HS-5 (cell line): ENCODE measurements at places on chromosomes 16 and 17.

DNA sequence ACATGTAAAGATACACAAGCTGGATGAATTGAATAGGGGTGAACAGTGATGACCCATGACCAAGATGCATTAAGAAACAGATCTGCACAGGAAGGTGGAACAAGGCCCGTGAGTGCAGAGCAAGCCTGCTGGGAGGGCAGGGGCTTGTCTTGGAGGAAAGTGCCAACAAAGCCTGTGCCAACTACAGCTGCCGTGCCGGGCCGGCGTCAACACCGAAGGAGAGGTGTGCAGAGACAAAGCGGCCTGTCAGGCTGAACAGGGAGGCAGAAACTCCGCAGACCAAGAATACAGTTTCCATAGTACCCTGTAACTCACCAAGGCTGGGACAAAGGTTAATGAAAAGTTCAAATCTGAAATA lies 46.7 kb downstream of the ANKRD11 start:
- no peak for DNase-seq

DNA sequence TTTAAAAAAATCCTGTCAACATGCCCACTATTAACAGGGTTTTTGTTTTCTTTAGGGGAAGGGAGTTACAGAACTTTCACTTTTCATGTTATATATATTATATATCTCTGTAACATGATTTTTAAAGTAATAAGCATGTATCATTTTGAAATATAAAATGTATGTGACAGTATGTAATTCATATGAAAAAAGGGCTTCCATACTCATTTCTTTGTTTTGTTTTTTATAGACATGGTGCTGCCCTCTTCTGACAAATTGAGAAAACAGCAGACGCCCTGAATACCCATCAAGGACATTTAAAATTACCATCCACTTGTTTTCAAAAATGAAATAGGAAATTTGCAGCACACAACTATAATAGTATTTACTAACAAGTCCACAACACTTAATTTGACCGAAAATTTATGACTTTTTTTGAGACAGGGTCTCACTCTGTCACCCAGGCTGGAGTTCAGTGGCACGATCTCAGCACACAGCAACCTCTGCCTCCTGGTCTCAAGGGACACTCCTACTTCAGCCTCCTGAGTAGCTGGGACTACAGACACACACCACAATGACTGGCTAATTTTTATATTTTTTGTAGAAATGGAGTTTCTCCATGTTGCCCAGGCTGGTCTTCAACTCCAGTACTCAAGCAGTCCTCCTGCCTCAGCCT lies 30.4 kb downstream of the CFDP1 start:
- DNase-seq = peak; percentile 38

DNA sequence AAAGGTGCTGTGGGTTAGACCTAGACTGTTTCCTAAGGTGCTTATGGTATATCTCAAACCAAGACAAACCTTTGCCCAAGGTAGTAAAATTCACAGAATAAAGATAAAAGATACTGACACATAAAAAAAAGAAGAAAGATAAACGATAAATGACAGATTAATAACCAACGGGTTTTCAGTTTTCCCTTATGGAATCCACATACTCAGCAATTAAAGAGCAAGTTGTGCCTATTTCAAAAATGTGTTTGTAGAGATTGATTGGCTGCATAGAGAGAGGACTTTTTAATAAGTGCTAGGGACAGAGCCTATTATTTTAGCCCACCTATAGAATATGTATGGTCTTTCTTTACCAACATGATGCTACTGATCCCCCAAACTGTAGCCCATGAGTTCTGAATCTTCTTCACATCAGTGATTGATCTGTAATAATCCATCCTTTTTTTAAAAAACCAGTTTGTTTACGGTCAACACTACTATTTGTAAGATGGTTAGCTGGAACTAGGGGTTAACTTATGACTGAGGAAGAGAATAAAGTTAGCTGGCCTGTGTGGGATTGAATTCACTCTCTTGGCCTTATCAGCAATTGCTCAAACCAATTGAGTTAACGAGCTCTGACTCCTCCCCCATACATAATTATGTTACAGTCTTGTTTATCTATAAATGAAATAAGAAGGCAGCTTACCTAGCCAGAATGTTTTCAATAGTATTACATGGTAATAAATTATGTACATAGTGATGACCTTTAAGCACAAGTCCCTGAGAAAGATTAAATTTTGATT lies 53.8 kb downstream of the SNX11 start:
- no peak for DNase-seq

GRCh38 chr16:5056352-5056751 lies 9.4 kb downstream of the C16orf89 start:
- DNase-seq = no peak

GRCh38 chr16:7350806-7351205 lies 18.2 kb downstream of the RBFOX1 start:
- DNase-seq = no peak

GRCh38 chr17:80381416-80381923 lies 33.5 kb upstream of the ENDOV start:
- no peak for DNase-seq

DNA sequence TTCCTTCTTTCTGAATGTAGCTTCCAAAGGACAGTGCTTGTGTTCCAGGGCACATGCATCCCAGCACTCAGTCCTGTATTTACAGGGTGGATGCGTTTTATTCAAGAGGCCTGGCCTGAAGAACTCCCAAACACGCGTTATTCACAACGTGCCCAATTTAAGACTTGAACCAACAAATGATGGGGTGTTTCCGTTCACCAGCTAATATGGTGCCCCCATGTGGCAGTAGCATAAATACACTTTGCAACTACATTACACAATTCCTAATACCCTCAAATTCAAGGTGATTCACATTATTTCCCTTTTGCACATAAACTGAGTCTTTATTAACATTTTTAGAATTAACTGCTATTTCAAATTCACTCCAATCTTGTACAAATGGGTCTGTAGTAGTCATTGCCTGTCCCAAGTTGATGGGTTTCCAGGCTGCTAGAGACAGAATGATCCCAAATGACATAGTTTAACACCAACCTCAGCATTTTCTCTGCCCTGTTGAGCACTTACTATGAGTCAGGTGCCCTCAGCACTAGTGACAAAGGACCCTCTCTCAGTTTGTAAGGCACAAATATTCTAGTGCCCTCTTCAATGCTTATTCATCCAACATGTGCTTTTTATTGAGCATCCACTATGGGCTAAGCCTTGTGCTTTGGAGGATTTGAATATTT lies 26.9 kb downstream of the HSD17B2 start:
- DNase-seq = no peak

GRCh38 chr16:79950932-79951719 lies 350.6 kb upstream of the MAF start:
- DNase-seq = no peak

- no peak for DNase-seq
These were observed at the start of gene EME2 for GRCh38 chr16:1772362-1772907. EME2 (plus strand) TSS chr16:1772810; CDS start chr16:1773228, 418 bp downstream.

DNA sequence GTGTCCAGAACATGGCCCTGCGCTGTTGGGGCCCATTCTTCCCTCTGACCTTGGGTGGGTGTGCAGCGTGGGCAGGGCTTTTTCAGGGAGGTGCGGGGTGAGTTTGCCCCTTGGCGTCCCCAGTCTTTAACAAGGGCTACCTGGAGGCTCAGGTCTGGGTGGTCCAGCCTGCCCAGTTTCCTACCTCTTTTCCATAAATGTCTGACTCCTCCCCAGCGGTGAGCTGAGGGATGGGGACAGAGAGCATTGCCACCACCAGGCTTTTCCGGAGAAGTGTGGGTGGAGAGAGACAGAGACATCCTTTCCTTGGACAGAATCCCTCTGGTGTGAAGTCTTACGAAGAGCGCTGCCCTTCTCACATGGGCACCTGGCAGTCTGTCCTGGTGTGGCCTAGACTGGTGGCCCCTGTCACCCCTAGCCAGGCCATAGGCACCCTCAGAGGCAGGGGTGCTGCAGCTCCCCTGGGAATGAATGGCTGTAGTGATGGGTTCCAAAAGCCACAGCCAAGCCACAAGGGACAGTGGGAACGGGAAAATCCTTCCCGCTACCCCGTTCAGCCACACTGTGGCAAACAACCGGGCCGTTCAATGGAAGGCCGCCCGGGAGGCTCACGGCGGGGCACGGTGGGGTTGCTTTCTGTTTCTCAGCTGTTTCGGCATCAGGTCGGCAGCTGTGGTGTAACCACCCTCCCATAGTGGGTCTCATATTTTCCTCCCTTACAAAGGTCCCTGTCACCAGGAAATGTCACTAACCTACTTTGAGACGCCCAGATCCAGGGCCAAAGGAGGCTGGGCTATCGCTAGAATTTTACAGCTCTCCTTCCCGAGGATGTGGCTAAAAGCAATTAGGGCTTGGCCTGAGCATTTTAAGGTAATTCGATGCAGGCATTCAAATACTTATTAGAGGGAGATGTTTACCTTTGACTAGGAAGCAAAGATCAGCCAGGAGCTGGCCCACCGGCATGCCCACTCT lies 61.9 kb upstream of the GSE1 start:
- DNase-seq = no peak

DNA sequence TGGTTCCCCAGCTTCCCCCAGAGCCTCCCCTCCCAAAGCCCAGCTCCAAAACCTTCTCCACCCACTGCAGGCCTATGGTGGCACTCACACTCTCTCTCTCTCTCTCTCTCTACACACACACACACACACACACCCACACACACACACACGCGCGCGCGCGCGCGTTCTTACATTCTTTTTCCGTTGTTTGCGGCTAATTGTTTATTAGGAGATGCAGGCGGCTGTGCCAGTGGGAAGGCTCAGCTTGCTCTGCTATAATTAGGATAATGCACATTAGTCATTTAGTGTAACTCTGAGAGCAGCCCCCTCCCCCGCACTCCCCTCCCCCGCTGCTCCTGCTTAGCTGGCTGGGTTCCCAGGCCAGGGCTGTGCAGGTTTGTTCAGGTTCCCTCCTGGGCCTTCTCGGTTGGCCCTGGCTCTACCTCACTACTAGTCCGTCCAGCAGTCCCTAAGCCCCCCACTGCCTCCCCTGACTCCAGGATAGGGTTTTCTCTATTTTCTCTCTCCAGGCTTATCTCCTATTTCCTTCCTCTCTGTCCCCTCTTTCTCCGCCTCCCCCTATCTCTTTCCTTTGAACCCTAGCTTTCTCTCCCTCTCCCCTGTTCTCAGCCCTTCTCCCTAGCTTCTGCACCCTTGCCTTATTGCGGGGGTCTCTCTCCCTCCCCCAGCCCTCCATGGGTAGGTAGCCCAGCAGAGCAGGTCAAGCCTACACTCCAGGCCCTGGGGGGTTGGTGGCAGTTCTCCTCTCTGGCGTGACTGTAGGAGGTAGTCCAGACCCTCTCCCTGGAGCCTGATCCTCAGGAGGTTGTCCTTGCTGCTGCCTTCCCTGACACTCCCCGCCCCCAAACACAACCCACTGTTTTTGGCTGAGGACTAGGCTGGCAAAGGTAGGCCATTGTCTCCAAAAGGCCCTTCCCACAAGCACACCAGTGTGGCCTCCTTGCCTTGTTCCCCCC lies 34.0 kb downstream of the TMEM132E start:
- no peak for DNase-seq

GRCh38 chr17:68834328-68834836 lies 120.8 kb downstream of the ABCA8 start:
- DNase-seq = no peak

GRCh38 chr16:54342966-54343365 lies 56.4 kb upstream of the IRX3 start:
- peak; percentile 69 for DNase-seq

DNA sequence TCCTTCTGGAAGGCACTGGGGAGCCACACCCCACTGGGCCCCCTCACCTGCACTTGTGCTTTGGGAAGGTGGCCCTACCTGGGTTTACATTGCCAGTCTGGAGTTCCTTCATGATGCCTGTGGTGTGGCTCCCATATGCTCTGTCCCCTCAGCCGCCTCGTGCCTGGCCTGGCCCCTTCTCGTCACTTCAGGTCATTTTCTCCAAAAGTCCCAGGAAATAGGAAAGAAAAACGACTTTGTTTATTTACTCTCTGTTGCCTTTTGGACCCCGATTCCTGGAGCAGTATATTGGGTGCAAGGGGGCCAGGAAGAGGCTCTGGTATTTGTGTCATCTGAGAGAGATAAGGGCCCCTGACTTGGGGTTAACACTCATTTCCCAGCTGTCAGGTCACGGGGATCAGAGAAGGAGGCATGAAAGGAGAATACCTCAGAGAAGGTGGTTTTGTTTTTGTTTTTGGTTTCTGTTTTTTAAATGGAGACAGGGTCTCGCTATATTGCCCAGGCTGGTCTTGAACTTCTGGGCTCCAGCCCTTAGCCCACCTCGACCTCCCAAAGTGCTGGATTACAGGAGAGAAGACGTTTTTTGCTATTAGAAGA lies 4.7 kb downstream of the SOCS3 start:
- DNase-seq = no peak

DNA sequence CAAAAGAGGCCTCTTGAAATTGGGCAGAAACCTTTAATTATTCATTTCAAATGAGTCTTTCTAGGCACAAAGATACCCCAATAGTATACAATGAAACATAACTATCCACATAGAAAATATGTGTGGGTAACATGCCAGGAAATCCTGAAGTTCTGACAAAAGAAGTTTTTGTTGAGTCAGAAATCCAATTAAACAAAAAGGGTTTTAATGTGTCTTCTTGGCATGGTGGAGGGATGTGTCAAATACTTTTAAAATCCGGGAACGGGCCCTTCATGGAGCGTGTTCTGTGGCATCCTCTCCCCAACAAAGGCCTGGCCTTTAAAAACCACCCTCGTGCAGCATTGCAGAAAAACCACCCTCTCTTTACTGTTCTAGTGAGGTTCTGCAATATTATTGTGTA lies 14.2 kb downstream of the CDRT4 start:
- DNase-seq = no peak

DNA sequence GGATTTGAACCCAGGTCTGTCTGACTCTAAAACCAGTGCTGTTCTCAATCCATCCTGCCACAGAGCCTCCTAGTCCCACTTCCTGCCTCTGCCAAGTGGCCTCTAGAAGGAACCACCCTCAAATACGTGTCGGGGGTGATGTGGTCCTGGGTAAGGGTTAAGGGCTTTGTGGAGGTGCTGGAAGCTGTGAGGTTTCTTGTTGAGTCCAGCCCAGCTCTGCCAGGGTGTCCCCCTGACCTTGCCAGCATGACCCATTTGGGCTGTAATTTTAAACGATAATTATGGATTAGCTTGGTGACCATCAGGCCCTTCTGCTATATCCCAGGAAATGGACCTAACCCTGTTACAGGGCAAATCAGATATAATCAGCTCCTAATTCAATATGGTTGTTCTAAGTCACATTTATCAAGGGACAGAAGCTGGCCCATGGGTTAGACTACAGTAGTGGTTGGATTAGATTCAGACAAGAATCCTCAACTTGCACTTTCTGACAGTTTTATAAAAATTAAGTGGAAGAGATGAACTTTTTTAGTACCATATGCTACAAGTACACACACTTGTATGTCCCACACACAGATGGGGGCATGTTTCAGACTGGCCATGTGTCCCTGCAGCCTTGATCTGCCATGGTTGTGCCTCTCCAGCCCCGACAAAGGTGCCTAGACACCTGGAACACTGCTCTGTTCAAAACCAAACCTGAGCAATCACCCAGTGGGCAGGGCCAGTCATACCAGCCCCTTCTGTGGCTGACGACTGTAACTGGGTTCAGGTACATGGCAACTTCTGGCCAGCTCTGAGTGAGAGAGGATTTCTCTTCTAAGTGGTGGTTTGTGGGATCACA lies 48.0 kb downstream of the SMPD3 start:
- no peak for DNase-seq

GRCh38 chr17:8847891-8848290 lies 19.6 kb downstream of the PIK3R6 start:
- DNase-seq = no peak

GRCh38 chr16:75648265-75649076 lies 898 bp downstream of the TERF2IP start:
- peak; percentile 55 for DNase-seq
